NCI-H2081 (cell line): ENCODE measurements at places on chromosomes 6 and 20.

GRCh38 chr6:8137529-8137939, 35.2 kb upstream of the EEF1E1 start:
- DNase-seq = no peak

DNA sequence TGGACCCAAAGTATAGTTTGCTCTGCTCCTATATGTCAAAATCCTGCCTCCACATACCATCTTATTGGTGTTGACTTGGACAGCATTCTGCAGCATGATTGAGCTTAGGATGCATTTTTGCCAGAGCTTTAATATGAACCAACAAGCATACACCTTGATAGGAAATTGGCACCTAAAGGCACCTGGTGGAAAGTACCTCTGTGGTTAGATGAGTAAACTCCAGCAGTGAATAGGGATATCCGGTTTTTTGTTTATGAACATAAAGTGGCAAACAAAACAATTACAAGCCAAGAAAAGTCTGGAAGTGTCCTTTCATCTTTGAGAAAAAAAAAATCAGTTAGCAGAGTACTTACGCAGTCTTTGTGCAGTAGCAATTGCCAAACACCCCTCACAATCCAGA, 6.2 kb upstream of the CYP24A1 start:
- DNase-seq = peak; percentile 11

DNA sequence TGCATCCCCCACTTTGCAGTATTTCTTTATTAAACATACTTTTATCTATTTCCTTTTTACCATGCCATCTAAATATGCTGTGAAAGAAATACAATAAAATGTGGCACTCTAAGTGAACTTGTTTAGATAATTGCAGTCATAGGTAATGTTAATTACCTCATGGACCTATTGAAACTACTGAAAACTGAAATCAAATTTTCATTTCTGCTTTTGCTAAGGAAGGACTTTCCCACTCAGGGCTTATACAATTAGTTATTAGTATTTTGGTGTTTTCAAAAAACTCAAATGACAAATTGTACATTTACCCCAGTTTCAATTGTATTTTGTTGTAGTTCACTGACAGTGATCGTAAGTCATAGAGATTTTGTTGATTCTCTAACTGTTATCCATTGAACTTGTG, 88.4 kb downstream of the ID4 start:
- DNase-seq = no peak

GRCh38 chr20:55052459-55052858, 577.1 kb downstream of the DOK5 start:
- DNase-seq = no peak

DNA sequence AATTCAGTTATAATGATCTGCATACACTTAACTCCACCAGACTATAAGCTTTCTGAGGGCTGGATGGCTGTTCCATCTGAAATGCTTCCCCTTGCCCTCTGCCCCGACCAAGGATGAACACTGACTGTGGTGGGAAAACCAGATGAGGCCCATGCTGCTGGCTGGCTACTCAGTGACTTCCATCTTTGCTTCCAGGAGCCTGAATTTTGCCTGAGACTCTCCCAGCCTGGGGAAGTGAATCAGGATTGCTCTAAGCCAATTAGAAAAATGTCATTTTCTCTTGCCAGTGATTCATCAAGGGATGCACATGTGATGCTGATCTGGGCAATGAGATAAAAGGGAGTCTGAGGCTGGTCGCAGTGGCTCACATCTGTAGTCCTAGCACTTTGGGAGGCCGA, 1.7 kb upstream of the TOMM34 start:
- DNase-seq = no peak
